ENCODE measurements at places on chromosomes 11 and 22.
A peak's percentile ranks its signal among the peaks of the same experiment; 100 is the strongest.

- no peak for DNase-seq
Measured at GRCh38 chr11:3138178-3139085, 26.7 kb downstream of the OSBPL5 start.

DNA sequence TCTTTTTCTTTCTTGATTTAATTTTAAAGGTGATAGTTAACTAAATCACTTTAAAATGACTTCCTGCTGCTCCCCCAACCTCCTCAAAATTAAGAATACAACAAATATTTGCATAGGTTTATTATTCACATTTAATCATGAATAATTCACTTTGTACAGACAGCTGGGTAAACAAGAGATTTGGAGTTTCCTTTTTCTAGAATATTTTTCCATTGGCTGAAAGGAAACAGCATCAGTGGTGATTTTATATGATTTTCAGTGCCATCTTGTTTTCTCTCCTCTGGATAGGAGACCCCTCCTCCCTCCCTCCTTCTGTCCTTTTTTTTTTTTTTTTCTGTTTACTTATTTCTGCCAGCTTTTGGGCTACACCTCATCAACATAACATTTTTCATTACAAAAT is 60.5 kb downstream of the LIF start:
- DNase-seq = no peak

DNA sequence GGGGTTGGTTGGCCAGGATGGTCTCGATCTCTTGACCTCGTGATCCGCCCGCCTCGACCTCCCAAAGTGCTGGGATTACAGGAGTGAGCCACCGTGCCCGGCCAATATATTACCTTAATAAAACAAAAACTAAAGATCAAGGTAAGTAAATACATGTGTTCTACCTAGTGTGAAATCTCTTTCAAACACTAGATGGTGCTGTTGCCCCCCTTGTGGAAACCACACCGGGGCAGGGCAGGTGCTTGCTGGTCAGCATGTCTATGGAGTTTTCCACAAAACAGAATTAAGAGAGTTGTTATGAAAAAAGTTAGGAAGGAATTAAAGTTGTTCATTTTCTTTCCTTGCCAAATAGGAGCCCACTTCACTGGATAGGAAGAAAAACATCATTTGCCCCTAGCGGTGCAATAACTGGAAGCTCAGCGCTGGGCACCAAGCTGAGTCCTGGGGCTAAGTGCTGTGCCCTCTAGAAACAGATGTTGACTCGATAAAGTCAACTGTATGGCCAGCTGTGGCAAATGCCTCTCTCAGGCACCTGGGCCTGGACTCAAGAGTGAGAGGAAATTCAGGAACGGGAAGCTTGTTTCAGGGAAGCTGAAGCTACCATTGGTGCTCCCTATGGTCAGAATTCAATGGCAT is 6.3 kb upstream of the KCNJ5 start:
- DNase-seq = peak; percentile 78

- DNase-seq = no peak
Measured at GRCh38 chr11:2213384-2213842, 41.8 kb upstream of the TH start.

GRCh38 chr11:61820174-61820573 is 3.4 kb upstream of the FADS1 start:
- no peak for DNase-seq

GRCh38 chr11:125382314-125382791 is 113.7 kb downstream of the FEZ1 start:
- no peak for DNase-seq

DNA sequence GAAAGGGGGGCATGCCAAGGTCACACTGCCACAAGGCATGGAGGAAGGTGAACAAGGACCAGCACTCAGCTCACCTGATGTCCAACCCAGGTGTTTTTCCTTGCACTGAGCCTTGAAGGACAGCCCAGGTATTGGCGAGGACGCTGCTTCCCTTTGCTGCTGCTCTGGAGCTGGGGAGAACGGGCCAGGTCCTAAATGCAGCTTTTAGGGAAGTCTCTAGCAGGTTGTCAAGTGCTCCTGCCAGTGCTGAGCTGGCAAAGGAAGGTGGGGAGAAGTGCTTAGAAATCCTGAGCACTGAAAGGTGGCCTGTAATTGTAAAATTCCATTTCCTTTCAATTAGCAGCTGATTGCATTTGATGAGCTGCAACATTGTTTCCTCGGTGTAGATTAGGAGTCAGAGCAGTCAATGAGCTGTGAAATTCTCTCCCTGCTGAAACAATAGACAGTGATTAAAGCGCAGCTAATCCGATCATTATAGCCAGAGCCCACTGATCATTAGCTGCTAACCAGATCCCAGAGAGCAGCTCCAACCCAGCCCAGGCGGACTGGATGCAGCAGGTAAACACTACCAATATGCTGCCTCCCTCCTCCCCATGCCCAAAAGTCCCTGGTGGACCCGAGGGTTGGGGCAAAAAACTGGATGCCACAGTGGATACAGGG is 507.6 kb downstream of the INSC start:
- DNase-seq = no peak

All from HAP-1 (cell line).